ENCODE measurements at places on chromosomes 11 and 22.

DNA sequence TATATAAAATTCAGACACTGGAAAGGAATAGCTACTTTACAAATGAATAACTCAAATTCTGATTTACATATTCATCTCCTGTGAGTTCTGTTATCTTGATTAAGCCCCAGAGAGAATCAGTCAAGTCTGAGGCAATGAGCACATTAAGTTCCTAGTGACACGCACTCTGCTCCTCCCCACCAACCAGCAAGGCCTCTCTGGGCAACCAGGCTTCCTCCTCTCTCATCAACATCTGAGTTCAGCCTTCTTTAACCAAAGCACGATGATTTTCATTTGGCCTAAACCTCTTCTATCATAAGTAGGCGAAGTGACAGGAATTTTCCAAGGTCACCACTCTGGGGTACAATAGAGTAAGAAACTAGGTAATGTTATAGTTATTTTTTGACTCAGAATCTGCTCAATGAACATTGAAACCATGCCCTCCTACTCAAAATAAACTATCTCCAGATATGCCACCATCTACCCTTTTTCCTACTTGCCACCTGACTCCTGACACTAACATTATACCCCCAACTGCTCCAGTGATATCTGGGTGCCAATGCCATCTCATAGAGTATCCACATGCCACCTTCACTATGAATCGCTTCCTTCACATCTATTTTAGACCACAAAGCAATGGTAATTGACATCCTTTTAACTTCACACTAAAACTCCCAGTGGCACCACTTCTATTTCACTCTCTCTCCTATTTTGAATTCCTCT, 114.8 kb downstream of the FAM76B start:
- peaks cover under 1% of the 10 kb centered on the region for H3K4me1 ChIP-seq
- H3K4me3 ChIP-seq = no peak overlapping the region
- DNase-seq = no peak
- H3K36me3 ChIP-seq = no peaks in the 10 kb centered on the region

DNA sequence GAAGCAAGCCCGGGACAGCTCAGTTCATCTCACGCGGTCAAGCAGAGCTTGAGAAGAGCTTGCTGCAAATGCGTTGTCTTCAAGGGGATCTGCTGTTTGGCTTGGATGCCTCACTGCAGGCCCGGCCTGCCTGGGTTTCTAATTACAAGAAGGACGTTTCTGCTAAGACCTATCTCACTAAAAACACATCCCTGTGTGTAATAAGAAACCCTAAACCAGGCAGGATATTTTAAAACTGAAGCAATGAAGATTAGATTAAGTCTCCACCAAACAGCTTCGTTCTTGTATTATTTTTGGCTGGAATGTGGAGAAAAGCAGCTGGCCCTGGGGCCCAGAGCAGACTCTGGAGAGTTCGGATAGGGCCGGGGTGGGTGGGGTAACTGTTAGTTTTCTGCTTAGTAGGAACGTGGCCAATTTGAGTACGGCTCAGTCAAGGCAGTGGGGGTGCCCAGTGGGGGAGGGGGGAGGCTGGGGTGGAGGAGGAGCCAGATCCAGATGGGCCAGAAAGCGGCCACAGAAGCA, 6.0 kb downstream of the PKNOX2 start:
- no peaks in the 10 kb centered on the region for H3K36me3 ChIP-seq
- peak overlapping the region; percentile 34 for H3K27ac ChIP-seq
- peak overlapping the region; percentile 6 for H3K4me3 ChIP-seq
- peaks cover 59% of the 10 kb centered on the region for H3K4me1 ChIP-seq
- no peaks in the 10 kb centered on the region for H3K27me3 ChIP-seq

DNA sequence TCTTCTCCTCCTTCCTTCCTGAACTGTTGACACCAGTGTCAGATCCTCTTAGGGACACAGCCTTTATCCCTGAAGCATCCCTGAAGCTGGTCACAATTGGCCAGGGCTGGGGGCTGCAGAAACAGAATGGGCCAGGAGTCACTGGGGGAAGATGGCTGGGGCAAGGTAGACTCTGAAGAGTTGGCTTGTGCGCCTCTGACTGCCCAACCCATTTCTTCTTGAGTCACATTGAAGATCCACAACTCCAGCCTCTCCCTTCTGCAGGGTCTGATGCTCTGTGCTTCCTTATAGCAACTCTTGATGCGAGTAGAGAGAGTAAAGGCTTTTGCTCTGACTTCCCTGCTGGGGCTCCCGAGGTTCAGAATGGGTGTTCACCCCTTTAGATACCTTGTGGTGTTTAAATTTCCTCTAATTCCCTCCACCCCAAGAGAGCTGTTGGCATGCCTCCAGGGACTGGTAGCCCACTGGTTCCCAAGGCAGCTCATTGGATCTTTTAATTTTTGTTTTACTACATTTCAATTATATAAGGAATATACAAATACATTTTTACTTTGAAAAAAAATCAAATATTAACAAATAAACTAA, 13.4 kb downstream of the PRDM11 start:
- no peak overlapping the region for H3K4me3 ChIP-seq
- no peaks in the 10 kb centered on the region for H3K27me3 ChIP-seq
- H3K36me3 ChIP-seq = no peaks in the 10 kb centered on the region
- peak overlapping the region; percentile 87 for H3K27ac ChIP-seq
- H3K4me1 ChIP-seq = peaks cover 93% of the 10 kb centered on the region
- no peak for DNase-seq

DNA sequence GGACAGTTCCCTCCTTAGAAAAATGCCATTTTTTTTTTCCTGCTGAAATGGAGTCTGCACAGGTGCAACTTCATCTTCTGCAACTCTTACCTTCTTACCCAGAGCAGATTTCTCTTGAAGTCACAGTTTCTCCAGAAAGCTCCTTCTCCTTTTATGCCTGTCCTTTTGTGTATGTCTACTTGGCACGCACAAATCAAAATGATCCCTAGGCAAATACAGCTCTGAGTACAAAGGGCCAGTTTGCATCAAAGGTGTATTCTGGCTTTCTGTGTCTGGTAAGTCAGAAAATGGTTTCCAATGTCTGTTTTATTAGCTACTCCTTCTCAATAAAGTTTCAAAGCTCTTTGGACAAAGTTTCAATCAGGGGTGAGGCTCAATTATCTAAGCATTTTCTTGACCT, 2.5 kb downstream of the CLDN25 start:
- DNase-seq = no peak
- no peak overlapping the region for H3K4me3 ChIP-seq
- H3K4me1 ChIP-seq = no peaks in the 10 kb centered on the region
- no peaks in the 10 kb centered on the region for H3K27me3 ChIP-seq
- no peak overlapping the region for H3K27ac ChIP-seq
- no peaks in the 10 kb centered on the region for H3K36me3 ChIP-seq

DNA sequence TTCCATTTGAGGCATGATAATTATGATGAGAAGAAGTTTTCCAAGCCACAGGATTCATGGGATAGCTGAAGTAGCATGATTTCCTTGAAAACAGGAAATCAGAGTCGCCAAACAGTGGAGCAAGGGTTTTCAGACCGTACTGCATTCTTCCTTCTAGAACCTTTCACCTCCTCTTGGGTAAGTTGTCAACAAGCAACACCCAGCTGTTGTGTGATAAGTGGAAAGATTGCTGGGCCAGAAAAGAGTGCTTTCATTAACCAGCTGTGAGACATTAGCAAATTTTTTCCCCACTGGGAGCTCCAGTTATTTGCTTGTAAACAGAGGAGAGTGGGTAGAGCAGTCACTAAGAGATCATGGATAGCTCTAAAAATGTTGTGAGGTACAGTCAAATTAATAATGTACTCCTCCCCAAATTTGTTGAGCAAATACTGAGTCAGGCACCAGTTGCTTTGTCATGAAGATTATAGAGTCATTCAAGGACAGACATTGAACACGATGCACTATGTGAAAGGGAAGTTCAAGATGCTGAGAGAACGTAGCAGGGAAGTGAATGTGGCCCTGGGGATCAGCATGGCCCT, 11.7 kb upstream of the MPEG1 start:
- H3K4me1 ChIP-seq = peaks cover 9% of the 10 kb centered on the region
- no peak for DNase-seq
- no peaks in the 10 kb centered on the region for H3K36me3 ChIP-seq
- no peak overlapping the region for H3K27ac ChIP-seq
- H3K4me3 ChIP-seq = no peak overlapping the region

GRCh38 chr11:15843309-15843872, 513.0 kb downstream of the SOX6 start:
- H3K4me1 ChIP-seq = no peaks in the 10 kb centered on the region
- no peak overlapping the region for H3K27ac ChIP-seq
- H3K36me3 ChIP-seq = no peaks in the 10 kb centered on the region
- H3K4me3 ChIP-seq = no peak overlapping the region
- H3K27me3 ChIP-seq = no peaks in the 10 kb centered on the region
- DNase-seq = no peak

- no peak overlapping the region for H3K27ac ChIP-seq
- no peaks in the 10 kb centered on the region for H3K4me1 ChIP-seq
- DNase-seq = no peak
- no peaks in the 10 kb centered on the region for H3K36me3 ChIP-seq
- no peak overlapping the region for H3K4me3 ChIP-seq
Measured at GRCh38 chr11:20293531-20293930, 70.0 kb upstream of the HTATIP2 start.

DNA sequence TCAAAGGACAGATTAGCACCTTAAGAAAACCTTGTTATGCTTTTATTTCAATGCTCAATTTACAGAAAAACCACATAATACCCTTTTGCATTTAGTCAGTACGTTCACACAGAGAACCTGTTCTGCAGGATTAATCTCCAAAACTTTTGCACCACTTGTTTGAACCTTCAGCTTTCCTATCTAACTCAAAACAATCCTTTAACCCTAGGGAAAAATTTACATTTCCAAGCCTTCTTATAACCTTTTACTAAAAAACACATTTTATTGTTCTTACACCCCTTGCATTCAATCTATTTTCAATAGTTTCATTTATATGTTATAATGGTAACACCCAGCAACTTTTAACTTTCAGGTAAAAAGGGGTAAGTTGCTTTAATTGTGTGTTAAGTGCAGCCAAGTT, 952.5 kb upstream of the CNTN5 start:
- H3K4me1 ChIP-seq = no peaks in the 10 kb centered on the region
- H3K27ac ChIP-seq = no peak overlapping the region
- DNase-seq = no peak
- no peak overlapping the region for H3K4me3 ChIP-seq

GRCh38 chr11:93498161-93498560, 45.0 kb downstream of the SMCO4 start:
- H3K36me3 ChIP-seq = no peaks in the 10 kb centered on the region
- H3K27ac ChIP-seq = no peak overlapping the region
- no peaks in the 10 kb centered on the region for H3K27me3 ChIP-seq
- H3K4me1 ChIP-seq = peaks cover 6% of the 10 kb centered on the region
- no peak for DNase-seq
- no peak overlapping the region for H3K4me3 ChIP-seq

GRCh38 chr11:2789791-2790567, 90.2 kb upstream of the KCNQ1OT1 start:
- no peak overlapping the region for H3K4me3 ChIP-seq
- H3K27me3 ChIP-seq = no peaks in the 10 kb centered on the region
- DNase-seq = peak; percentile 54
- H3K27ac ChIP-seq = no peak overlapping the region
- no peaks in the 10 kb centered on the region for H3K36me3 ChIP-seq
- H3K4me1 ChIP-seq = peaks cover 12% of the 10 kb centered on the region

- no peak for DNase-seq
- peaks cover 25% of the 10 kb centered on the region for H3K4me1 ChIP-seq
- H3K27me3 ChIP-seq = no peaks in the 10 kb centered on the region
- H3K4me3 ChIP-seq = no peak overlapping the region
- peak overlapping the region; percentile 64 for H3K27ac ChIP-seq
Measured at GRCh38 chr22:24107661-24108060, 73.6 kb upstream of the SUSD2 start.

DNA sequence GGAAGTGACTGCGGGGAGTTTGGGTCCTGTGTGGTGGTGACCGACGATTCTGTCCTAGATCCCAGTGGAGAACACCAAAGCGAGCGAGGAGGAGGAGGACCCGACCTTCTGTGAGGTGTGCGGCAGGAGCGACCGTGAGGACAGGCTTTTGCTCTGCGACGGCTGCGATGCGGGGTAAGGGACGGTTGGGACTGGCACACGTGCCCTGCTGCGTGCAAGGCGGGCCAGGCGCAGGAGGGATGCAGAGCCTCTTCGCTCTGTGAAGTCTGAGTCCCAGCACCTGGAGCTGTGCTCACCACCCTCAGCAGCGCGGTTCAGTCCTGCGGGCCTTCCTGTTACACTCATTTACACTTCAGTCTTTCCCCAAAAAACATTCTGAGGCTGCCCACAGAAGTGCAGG, 16.2 kb downstream of the PHRF1 start:
- DNase-seq = no peak
- no peaks in the 10 kb centered on the region for H3K4me1 ChIP-seq
- H3K27ac ChIP-seq = no peak overlapping the region
- no peaks in the 10 kb centered on the region for H3K36me3 ChIP-seq
- no peaks in the 10 kb centered on the region for H3K27me3 ChIP-seq

DNA sequence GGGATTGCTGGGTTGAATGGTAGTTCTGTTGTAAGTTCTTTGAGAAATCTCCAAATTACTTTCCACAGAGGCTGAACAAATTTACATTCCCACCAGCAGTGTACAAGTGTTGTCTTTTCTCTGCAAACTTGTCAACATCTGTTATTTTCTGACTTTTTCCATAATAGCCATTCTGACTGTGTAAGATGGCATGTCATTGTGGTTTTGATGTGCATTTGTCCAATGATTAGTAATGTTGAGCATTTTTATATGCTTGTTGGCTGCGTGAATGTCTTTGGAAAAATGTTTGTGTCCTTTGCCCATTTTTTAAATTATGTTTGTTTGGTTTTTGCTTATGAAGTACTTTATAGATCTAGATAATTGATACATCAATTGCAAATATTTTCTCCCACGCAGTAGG, 1025.0 kb downstream of the JRKL start:
- no peak for DNase-seq
- H3K27me3 ChIP-seq = no peaks in the 10 kb centered on the region
- no peak overlapping the region for H3K4me3 ChIP-seq
- H3K4me1 ChIP-seq = no peaks in the 10 kb centered on the region
- no peaks in the 10 kb centered on the region for H3K36me3 ChIP-seq
- no peak overlapping the region for H3K27ac ChIP-seq

DNA sequence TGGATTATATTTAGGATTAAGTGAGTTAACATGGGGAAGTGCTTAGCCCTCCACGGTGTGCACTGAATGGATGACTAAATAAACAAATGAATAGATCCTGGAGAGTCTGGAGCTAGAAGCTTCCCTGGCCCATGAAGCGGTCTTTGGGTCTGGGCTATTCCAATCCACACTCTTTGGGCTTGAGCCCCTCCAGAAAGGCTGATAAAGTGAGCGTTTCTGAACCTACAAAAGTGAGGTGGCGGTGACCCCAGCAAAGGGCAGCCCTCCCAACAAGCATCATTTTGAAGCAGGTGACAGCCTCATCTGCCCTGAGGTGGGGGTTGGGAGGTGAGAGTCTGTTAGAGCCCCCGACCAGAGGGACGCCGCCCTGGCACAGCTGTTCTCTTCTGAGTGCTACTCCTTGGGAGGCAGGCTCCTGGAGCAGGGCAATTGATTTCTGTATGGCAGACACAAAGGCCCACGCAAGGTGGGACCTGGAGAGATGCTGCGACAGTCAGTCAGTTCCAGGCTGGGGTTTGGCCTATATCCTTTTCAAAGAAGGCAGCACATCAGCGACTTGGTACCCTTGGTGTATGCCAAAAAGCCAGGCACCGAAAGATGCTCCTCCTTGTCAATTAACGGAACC, 157.8 kb downstream of the CACNA1I start:
- no peak for DNase-seq
- H3K36me3 ChIP-seq = no peaks in the 10 kb centered on the region
- H3K4me3 ChIP-seq = no peak overlapping the region
- H3K4me1 ChIP-seq = no peaks in the 10 kb centered on the region

GRCh38 chr11:24592360-24592759, 95.5 kb downstream of the LUZP2 start:
- no peak overlapping the region for H3K27ac ChIP-seq
- H3K36me3 ChIP-seq = no peaks in the 10 kb centered on the region
- DNase-seq = no peak
- H3K4me3 ChIP-seq = no peak overlapping the region
- H3K27me3 ChIP-seq = no peaks in the 10 kb centered on the region
- no peaks in the 10 kb centered on the region for H3K4me1 ChIP-seq
